CD8-positive, alpha-beta memory T cell (primary cell): ENCODE measurements at places on chromosomes 11 and 22. TPM values are rescaled to one million over a fixed set of nuclear protein-coding genes. Genes with fewer than 3 reads are reported as not detected.

GRCh38 chr11:134957540-134958335 is 545.7 kb upstream of the B3GAT1 start:
- no peaks in the 10 kb centered on the region for H3K27me3 ChIP-seq
- H3K4me1 ChIP-seq: no peaks in the 10 kb centered on the region
- no peak overlapping the region for H3K27ac ChIP-seq
- H3K36me3 ChIP-seq: no peaks in the 10 kb centered on the region
- no peak overlapping the region for H3K4me3 ChIP-seq
- DNase-seq: no peak

SLC22A12 gene
- not detected for total RNA-seq

- no peaks in the 10 kb centered on the region for H3K27me3 ChIP-seq
- DNase-seq: no peak
- no peaks in the 10 kb centered on the region for H3K4me1 ChIP-seq
- H3K4me3 ChIP-seq: no peak overlapping the region
- H3K27ac ChIP-seq: no peak overlapping the region
These were observed 148.3 kb downstream of the CCDC34 start for GRCh38 chr11:27214713-27215112.

- H3K27me3 ChIP-seq: no peaks in the 10 kb centered on the region
- no peaks in the 10 kb centered on the region for H3K36me3 ChIP-seq
- no peak overlapping the region for H3K27ac ChIP-seq
- H3K4me3 ChIP-seq: no peak overlapping the region
- DNase-seq: no peak
These were observed 25.5 kb upstream of the CTSC start for GRCh38 chr11:88363004-88363403.

DNA sequence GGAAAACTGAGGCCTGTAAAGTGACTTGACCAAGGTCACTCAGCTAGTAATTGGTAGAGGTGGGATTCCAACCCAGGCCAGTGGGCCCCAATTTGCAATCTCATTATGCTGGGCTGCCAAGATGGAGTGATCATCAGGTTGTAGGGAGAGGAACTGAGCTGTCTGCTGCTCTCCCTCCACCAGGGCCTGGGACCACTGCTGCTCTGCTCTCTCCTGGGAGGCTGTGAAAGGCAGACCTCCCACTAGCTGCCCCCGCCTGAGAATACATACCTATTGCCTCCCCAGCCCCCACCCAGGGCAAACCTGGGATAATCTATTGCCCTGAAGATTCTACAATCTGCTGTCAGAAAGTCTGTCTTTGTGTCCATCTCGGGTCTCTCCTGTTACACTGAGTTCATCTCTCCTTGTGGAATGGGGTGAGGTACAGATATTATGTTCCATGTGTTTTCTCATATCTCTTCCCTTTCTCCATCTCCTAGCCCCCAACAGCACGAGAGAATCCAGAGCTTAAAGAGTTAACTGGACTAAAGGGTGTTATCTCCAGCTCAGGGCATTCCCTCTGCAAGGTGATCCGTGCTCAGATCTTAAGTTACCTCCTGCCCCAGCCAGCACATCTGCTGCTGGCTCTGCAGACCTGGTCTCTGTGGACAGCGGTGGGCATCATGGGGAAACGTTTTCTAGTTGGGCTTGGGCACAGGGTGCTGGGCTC is 5.6 kb downstream of the NECTIN1 start:
- no peak overlapping the region for H3K27ac ChIP-seq
- H3K4me3 ChIP-seq: no peak overlapping the region
- H3K4me1 ChIP-seq: peaks cover 13% of the 10 kb centered on the region
- no peaks in the 10 kb centered on the region for H3K36me3 ChIP-seq

DNA sequence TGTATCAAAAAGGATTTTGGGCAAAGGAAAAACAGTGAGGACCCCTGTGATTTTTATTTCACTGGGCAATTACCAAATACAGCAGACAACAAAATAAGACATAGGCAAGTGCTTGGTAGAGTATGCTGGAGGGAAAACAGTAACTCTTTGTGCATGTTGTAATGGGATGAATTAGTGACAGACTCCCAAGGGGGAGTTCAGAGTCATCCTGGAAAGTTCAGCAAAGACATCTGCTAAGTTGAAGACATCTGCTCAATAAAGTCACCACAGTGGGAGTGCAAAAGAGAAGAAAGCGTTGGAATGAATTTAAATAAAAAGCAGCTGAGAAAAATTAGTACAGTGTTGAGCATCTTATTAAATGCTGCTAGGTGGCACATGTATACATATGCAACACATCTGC is 378.8 kb upstream of the ISX start:
- DNase-seq: no peak
- no peaks in the 10 kb centered on the region for H3K27me3 ChIP-seq
- H3K4me3 ChIP-seq: no peak overlapping the region
- no peaks in the 10 kb centered on the region for H3K36me3 ChIP-seq

DNA sequence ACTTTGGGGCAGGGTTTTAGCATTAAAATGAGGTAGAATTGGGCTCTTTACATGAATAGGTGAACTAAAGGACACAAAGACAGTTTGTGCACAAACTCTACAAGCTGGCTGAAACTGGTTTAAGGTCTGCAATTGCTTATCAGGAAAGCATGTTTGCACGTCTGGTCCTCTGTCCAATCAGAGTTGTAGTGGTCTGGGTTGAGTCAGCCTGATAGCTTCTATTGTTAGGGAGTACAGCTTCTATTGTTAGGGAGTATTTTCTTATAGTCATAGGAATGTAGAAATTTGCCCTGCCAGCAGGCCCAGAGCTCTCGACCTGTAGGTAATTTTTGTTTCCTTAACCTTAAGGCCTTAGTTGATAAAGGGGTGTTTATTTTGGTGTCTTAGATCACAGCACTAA is 1422.4 kb downstream of the LRRC4C start:
- DNase-seq: no peak
- no peaks in the 10 kb centered on the region for H3K27me3 ChIP-seq
- H3K36me3 ChIP-seq: no peaks in the 10 kb centered on the region
- no peak overlapping the region for H3K4me3 ChIP-seq
- H3K4me1 ChIP-seq: no peaks in the 10 kb centered on the region

FLRT1 gene
- total RNA-seq: not detected

DNA sequence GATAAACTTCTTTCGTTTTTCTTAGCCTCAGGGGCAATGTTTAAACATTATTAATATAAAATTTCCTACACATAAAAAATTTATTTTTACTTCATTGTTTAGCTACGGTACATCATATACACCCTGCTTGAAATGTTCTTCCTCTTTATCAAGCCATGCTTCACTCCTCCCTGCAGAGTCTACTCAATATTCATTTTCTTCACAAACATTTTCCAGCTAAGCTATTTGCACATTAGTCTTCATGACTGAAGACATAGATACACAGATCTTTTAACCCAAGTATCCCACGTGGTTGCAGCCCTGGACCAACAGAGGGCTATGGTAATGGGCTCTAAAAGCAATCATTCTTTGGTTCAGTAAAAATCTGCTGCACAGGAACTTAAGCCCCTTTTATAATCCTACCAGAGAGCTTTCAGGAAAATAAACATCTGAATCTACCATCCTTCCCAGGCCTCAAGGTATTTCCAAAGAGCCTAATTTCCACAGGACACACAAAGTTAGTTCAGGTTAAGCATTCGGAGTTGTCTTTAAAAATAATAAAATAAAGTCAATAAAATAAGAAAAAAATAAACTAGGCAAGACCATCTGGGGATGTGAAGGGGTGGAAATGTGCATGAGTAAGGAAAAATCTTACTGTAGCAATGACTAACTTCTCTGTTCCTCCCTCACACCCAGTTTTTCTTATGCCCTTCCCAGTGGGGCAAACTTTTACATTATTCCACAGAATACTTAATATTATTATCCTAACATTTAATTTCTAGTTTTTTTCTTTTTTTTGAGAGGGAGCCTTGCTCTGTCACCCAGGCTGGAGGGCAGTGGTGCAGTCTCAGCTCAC is 21.6 kb upstream of the OR6X1 start:
- H3K4me1 ChIP-seq: no peaks in the 10 kb centered on the region
- DNase-seq: no peak
- no peak overlapping the region for H3K4me3 ChIP-seq
- H3K27me3 ChIP-seq: no peaks in the 10 kb centered on the region

CFAP300 gene
- not detected for total RNA-seq

DNA sequence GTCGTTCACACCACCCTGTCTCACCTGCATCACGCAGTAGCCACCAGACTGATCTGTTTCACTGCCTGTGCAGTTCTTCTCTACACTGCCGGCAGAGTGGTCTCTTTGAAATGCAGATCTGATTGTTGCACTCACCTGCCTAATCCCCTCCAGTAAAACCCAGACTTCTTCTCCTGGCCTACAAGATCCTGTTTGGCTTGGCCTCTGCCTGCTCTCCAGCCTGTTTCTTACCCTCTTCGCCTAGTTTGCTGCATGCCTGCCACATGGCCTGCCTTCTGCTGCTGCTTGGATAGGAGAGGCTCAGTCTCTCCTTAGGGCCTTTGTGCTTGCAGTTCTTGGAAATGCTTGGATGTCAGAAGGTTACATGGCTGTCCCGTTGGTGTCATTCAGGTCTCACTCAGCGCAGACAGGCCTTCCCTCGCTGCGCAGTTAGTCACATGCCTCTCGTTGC is 42.0 kb downstream of the PACS1 start:
- no peak overlapping the region for H3K27ac ChIP-seq
- H3K36me3 ChIP-seq: no peaks in the 10 kb centered on the region
- no peak overlapping the region for H3K4me3 ChIP-seq
- H3K27me3 ChIP-seq: no peaks in the 10 kb centered on the region
- no peak for DNase-seq
- H3K4me1 ChIP-seq: peaks cover 84% of the 10 kb centered on the region

- H3K27me3 ChIP-seq: no peaks in the 10 kb centered on the region
- no peak overlapping the region for H3K27ac ChIP-seq
- H3K4me3 ChIP-seq: no peak overlapping the region
- no peak for DNase-seq
These were observed 14.2 kb upstream of the SLC5A4 start for GRCh38 chr22:32269316-32269715.

DNA sequence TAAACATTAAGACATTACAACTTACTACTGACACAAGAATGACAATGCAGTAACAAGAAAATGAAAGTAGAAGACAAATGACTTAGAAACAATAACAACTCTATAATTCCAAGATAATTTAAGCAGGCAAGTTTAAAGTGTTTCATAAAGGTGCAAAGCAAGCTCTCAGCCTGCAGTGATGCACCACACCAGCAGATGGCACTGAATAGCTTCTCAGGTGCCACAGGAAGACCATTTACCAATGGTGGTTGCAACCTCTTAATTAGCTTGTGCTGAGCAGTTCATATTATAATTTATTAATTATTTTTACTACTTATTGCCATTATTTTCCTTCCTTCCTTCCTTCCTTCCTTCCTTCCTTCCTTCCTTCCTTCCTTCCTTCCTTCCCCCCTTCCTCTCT is 60.6 kb downstream of the NXPE2 start:
- DNase-seq: peak; percentile 23
- no peaks in the 10 kb centered on the region for H3K4me1 ChIP-seq
- H3K4me3 ChIP-seq: no peak overlapping the region
- no peak overlapping the region for H3K27ac ChIP-seq
